CD4-positive, alpha-beta T cell treated with Interleukin-15 for 1 hour (primary cell): ENCODE measurements at places on chromosomes 3 and 15.
A peak's percentile ranks its signal among the peaks of the same experiment; 100 is the strongest.

- no peak for DNase-seq
These were observed 22.3 kb upstream of the SFMBT1 start for GRCh38 chr3:53068176-53068575.

- DNase-seq: no peak
These were observed 602 bp upstream of the BAHD1 start for GRCh38 chr15:40439960-40440742.

DNA sequence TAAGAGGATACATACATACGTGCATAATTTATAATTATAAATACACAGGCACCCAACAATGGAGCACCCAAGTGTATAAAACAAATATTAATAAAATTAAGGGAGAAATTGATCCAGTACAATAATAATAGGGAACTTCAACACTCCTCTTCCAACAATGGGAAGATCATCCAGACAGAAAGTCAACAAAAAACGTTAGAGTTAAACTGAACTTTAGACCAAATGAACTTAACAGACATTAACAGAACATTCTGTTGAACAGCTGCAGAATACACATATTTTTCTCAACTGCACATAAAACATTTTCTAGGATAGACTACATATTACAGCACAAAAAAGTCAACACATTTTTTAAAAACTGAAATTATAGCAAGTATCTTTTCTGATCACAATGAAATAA is 339.7 kb downstream of the CGGBP1 start:
- no peak for DNase-seq

DNA sequence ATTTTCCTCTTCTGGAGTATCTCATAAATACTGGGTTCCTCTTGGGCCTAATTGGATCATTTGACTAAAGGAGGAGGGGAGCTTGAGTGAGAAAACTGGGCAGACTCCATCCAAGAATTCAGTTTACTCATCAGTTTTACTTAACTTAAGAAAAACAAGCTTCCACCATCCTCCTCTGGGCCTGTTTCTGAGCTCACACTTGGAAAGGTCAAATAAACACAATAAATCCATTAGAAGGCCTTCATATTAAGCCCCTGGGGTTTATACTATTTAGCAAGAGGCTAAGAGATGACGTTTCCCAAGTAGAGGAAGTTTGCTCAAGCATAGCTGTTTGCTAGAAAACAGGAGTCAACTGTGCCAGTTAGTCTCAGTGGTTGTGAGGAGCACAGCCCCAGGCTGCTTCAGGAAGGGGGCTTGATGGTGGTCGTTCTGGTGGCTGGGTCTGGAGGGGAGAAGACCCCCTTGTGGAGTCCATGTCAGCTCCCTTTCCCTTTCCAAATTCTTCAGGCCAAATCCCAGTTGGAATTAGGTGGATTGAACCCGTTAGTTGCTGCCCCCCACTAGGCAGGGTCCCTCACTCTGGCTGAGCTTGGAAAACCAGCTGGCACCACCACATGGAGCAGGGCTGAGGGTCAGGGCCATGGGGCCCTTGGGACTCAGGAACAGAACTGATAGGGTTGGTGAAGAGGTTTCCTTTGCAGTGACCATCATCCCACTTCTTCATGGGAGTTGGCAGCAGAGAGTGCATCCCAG is 64.8 kb downstream of the SPSB4 start:
- DNase-seq: no peak

DNA sequence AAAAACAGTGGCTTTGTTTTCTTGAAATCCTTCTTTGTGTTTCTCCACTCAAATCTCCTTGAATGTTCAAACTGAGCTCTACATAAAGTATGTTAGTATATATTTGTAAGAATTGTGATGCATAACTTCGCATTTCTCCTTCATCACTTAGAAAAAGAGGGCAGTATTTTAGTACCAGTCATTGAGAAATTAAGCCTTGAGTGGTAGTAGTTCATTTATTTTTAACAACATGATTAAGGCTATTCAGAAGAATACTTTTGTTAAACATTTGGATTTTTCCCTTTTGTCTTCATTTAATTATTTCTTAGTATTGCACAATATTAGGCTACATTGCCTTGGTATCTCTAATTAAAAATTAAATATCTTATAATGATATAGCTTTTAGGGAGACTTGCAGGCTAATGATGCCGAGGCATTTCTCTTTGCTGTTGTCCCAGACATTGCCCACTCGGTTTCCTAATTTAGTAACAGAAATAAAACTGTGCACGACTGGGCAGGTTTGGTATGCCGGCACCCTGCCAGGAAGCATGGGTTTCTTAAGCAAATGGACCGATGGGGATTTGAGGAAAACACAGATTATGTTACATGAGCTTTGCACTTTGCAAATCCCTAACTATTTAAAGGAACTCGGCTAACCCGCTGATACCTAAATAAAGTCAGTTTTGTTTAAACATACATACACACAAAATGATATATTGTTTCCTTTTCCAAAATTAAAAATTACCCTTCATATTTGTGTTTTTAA is 54.7 kb downstream of the LRRC28 start:
- DNase-seq: no peak

GRCh38 chr15:52186651-52187486 is 4.3 kb downstream of the GNB5 start:
- DNase-seq: no peak

DNA sequence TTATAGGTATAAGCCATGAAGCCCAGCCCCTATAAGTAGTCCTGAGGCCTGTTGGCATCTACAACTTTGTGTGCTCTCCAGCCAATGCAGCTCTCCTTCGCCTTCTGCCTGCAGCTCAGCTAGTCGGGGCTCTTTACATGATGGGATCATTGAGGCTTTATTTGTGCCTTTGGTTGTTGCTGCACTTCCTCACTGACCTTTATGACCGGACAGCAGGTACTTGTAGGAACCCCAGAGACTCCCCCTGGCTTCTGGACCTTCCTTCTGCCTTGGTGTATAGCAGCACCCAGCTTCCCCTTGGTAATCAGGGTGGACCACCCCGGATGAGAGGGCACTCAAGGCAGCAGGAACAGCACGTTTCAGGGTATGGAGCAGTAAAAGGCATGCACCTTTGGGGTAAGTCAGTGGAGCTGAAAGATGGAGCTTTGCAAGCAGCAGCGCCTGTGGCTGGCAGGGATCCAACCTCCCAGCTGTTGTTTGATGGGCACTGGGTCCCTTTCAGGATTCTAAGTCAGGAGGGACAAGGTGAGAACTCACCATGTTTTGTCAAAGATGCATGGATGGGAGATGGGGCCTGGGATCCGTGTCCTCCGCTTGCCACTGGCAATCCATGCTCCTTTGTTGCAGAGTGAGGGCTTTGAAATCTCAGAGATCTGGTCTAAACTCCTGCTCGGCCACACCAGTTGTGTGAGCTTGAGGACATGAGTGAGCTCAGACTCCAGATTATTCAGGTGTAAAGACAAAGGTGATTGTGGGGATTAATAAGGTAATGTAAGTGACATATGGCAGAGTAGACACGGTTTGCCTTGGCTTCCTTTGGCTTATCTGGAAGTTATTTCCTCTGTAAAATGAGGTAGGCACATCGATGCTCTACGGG is 65.1 kb upstream of the KLF13 start:
- DNase-seq: no peak

GRCh38 chr3:123984957-123985356 is 7.0 kb downstream of the ROPN1 start:
- no peak for DNase-seq

- DNase-seq: peak; percentile 35
These were observed 150.5 kb downstream of the CFAP20DC start for GRCh38 chr3:58899159-58899952.

DNA sequence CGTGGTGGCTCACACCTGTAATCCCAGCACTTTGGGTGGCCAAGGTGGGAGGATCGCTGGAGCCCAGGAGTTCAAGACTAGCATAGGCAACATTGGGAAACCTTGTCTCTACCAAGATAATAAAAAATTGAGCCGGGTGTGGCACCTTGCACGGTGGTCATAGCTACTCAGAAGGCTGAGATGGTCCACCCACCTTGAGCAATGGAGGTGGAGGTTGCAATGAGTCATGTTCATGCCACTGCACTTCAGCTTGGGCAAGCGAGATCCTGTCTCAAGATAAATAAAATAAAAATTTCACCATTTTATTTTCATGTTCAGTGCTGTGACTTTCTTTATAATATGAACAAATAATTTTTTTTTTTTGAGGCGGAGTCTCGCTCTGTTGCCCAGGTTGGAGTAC is 12.5 kb downstream of the MAPK6 start:
- no peak for DNase-seq

GRCh38 chr3:186220365-186220764 is 111.5 kb upstream of the ETV5 start:
- DNase-seq: no peak

DNA sequence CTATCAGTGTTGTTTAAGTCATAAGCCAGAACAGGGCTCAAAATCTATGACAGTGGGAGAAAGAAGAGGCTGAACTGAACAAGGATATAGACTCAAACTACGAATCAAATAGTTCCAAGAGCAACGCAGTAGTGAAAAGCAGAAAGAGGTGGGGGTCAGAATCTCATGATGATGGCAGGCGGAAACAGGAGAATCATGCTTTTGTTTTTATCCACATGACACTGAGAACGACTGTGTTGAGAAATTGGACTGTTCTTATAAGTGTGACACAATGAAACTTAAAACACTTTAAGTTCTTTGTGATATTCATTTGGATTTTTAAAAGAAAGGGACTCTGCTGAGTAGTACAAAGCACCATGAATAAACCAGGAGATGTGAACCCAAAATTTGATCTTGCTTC is 309.4 kb downstream of the ULK4 start:
- DNase-seq: no peak

GRCh38 chr3:161602475-161602874 is 105.9 kb downstream of the OTOL1 start:
- DNase-seq: no peak
